ENCODE measurements at places on chromosomes 5 and 9.

GRCh38 chr5:17167171-17167891 is 50.1 kb upstream of the BASP1 start:
- no peak for DNase-seq

DNA sequence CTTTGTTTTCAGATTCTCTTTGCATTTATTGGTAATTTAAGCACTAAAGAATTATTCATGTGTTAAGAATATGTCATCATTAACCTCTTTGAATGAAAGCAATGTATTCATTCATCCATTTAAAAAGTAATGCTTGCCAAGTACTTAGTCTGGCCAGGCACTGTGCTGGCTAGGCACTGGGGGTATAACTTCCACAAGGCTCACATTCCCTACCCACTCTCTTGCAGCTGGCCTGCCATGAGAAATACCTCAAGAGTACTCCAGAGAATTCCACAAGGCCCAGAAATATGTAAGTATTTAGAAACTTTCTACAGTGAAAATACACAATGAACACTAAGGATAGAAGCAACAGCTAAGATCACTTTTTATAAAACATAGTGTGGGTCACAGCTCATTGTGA is 25.4 kb downstream of the ZNF300 start:
- no peak for DNase-seq

GRCh38 chr5:173232499-173233346 is 2.3 kb downstream of the NKX2-5 start:
- DNase-seq: no peak

- DNase-seq: peak; percentile 38
Observed at GRCh38 chr5:80033513-80033912, 1.6 kb upstream of the THBS4 start.

DNA sequence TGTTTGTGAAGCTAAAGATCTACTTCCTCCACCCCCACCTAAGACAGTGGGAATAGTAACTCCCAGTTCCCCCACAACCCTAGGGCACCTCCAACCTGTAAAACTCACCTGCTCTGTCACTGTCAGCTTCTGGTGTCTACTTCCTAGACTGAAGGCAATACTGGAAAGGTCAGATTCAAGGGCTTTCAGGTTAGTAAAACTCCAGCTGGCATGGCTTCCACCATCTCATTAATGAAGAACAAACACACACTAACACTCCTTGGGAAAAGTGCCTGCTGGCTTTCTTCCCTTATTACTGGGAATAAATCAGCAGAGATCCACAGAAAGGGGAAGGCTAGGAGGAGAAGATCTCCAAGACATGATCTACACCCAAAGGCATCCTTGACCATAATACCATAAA is 109.9 kb downstream of the TMEM174 start:
- DNase-seq: no peak

- DNase-seq: no peak
Observed at GRCh38 chr5:56737002-56737621, 78.2 kb upstream of the MAP3K1 start.

GRCh38 chr9:92164490-92164889 is 49.3 kb upstream of the SPTLC1 start:
- DNase-seq: no peak

- no peak for DNase-seq
Observed at GRCh38 chr5:74051076-74051475, 425.1 kb downstream of the ARHGEF28 start.

GRCh38 chr5:124948754-124949275 is 202.4 kb upstream of the ZNF608 start:
- no peak for DNase-seq

DNA sequence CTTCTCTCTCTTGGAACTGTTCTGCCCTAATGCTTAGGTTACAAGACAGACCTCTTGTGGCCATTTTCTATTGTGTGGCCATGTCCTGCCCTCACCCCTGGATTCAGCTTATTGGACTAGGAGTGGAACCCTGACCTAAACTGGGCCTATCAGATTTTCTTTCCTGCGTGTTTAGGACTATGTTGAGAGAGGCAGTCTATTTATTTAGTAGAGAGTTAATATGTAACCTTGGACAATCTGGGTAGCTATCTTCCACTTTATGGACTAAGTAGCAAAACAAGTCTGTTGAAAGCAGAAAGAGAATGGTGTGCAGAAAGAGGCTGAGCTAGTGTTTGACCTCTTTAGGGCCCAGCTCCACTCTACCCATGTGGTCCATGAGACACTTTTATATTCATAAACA is 82.6 kb upstream of the SMIM32 start:
- no peak for DNase-seq

- DNase-seq: no peak
Observed at GRCh38 chr5:53433026-53433425, 47.4 kb upstream of the FST start.

- no peak for DNase-seq
Observed at GRCh38 chr5:119655061-119655460, 25.7 kb downstream of the FAM170A start.

GRCh38 chr9:136645352-136645902 is 17.3 kb upstream of the EGFL7 start:
- DNase-seq: no peak

GRCh38 chr5:134088291-134088690 is 26.2 kb upstream of the TCF7 start:
- DNase-seq: no peak

DNA sequence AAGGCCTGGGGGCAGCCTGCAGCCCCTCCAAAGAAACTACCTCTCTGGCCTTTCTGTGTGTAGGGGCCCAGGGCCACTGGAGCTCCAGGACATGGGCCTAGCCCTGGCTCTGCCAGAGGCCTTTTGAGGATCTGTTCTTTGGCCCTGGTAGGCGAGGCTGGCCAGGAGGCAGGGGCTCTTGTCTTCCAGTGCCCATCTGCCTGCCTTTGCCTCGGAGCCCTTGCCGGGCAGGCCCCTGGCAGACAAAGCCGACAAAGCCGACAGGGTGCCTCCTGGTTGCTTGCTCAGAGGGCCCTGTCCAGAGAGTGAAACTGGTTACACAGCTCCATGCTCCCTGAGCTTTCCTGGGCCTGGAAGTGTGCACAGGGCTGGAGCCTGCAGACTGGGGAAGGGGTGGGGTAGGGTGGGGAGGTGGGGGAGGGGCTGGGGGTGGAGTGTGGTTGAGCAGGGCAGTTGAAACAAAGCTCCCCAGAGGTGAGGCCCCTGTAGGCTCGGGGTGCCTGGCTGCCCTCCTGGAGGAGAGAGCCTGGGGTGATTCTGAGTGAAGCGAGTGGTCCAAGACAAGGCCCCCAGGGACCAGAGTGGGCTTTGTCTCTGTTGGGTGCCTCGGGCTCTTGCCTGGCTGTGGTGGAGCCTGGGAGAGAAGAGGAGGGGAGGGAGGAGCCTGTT is 29.3 kb downstream of the PTPA start:
- DNase-seq: peak; percentile 26

- DNase-seq: no peak
Observed at GRCh38 chr5:141649972-141650371, 1.2 kb downstream of the FCHSD1 start.

DNA sequence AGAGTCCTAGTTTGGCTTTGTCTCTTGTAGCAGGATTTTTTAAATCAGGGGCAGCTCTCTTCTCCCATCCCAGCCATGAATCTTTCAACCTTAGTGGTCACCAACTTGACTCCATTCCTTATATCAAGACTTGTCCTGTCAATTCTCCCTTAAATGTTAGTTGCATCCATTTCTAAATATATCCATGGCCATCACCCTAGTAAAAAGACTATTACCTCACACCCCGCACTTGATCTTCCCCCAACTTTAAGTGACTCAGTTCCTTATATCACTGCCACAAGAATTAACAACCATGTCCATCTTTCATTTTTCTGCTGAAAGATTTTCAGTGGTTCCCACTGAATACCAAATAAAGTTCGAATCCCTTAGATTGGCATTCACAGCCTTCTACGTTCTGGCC is 67.0 kb downstream of the STX17 start:
- no peak for DNase-seq

- no peak for DNase-seq
Observed at GRCh38 chr5:120330558-120330957, 133.5 kb upstream of the PRR16 start.

DNA sequence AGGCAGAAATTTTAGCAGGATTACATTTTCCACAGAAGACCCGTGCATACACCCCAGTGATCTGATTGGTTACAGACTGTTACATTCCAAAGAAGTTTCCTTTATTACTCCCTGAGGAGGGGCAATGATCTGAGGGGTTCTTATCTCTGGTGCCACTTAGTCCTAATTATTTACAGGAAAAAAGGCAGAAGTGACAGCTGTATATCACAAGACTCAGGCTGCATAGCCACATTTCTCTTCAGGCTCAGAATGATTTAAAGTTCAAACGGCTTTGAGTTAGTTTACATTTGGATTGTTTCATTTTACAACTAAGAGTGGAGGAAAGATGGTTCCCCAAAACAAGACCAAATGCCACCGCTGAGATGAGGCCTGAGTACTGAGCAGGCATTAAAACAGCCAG is 17.3 kb downstream of the NAIF1 start:
- DNase-seq: no peak

DNA sequence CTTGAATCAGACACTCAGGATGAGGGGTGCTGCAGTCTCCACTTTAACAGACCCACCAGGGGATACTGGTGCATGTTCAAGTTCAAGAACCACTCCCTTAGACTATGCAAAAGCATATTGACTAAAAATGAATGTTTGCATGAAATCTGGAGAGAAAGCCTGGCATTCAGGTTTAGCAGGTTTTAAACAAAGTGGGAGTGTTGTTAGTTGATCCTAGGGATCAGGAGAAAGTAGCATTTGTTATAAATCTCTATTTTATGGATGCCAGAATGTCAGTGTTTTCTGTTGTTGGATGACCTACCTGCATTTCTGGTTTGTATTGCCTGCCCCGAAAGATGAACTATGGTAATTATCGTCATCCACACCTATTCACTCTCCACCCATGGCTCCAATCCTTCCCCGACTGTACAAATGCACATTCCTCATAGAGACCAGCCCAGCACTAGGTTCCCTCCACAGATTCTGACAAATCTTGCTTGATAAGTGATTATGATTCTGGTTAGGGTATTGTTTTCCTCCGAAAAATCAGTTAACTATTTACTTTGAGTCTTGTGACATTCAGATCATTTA is 17.2 kb downstream of the TMEM252 start:
- DNase-seq: no peak

Measured in activated T-cell treated with anti-CD3 and anti-CD28 coated beads, Interleukin-2, amount 50 U/mL, for 72 hours (primary cell).